Kidney (tissue), 22 donors: ENCODE measurements at places on chromosomes 11 and 22. TPM values are rescaled to one million over a fixed set of nuclear protein-coding genes. Genes with fewer than 3 reads are reported as not detected.

GRCh38 chr11:117423046-117423575, 95.5 kb downstream of the CEP164 start:
- no peaks in the 10 kb centered on the region for H3K36me3 ChIP-seq
- no peaks in the 10 kb centered on the region for H3K27me3 ChIP-seq
- H3K27ac ChIP-seq, result no peak overlapping the region
- H3K4me1 ChIP-seq, result no peaks in the 10 kb centered on the region

PHF21B gene
- polyA plus RNA-seq, result 1.1 TPM

GRCh38 chr22:49072996-49073645, 754.6 kb downstream of the BRD1 start:
- H3K27ac ChIP-seq, result no peak overlapping the region
- H3K4me3 ChIP-seq, result no peak overlapping the region
- DNase-seq, result no peak
- H3K36me3 ChIP-seq, result no peaks in the 10 kb centered on the region

DNA sequence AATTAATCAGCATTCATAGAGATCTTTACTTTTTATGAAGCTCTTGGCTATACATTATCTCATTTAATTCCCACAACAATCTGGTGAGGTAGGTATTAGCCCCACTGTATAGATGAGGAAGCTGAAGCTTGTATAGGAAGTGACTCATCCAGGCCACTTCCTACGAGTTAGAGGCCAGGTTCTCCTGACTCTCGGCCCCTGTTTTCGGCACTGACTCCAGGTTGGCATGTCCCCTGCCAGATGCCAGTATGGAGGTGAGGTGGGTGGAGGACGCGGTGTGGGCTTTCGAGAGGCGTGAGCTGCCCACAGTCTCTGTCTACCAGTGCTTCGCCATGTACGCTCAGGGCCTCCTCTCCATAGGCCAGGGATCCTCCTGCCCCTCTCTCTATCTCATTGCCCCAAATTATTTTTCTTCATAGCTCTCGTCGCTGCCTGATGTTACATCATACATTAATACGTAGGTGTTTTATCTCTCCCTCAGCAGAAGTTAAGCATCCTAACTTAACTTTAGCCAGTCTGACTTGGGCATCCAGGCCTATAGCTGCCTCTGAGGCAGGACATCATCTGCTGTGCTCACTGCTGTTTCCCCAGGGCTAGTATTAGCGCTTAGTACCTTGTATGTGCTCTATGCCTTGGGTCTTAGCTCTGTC, 9.0 kb downstream of the DGAT2 start:
- H3K36me3 ChIP-seq, result no peaks in the 10 kb centered on the region
- H3K4me3 ChIP-seq, result no peak overlapping the region
- no peak for DNase-seq
- no peak overlapping the region for H3K27ac ChIP-seq
- H3K4me1 ChIP-seq, result no peaks in the 10 kb centered on the region
- H3K27me3 ChIP-seq, result no peaks in the 10 kb centered on the region

GRCh38 chr11:121105481-121106195, 4.6 kb downstream of the TECTA start:
- peaks cover 3% of the 10 kb centered on the region for H3K4me1 ChIP-seq
- H3K27me3 ChIP-seq, result no peaks in the 10 kb centered on the region
- peak overlapping the region; percentile 0 for H3K27ac ChIP-seq
- peak; percentile 31 for DNase-seq
- no peak overlapping the region for H3K4me3 ChIP-seq

NTM gene
- 0.92 TPM for polyA plus RNA-seq

TMEM191B gene
- 10.6 TPM for polyA plus RNA-seq

- H3K36me3 ChIP-seq, result no peaks in the 10 kb centered on the region
- no peak overlapping the region for H3K4me3 ChIP-seq
- no peak overlapping the region for H3K27ac ChIP-seq
Measured at GRCh38 chr11:19818619-19819018, 106.0 kb downstream of the NAV2 start.

DDX10 gene
- polyA plus RNA-seq, result 79.2 TPM

- H3K36me3 ChIP-seq, result no peaks in the 10 kb centered on the region
- H3K4me3 ChIP-seq, result no peak overlapping the region
- no peak for DNase-seq
Measured at GRCh38 chr11:118200901-118201680, 23.7 kb downstream of the JAML start.

GRCh38 chr11:11415901-11416300, 62.9 kb upstream of the CSNK2A3 start:
- H3K4me3 ChIP-seq, result no peak overlapping the region
- H3K4me1 ChIP-seq, result peaks cover 16% of the 10 kb centered on the region
- no peaks in the 10 kb centered on the region for H3K27me3 ChIP-seq
- H3K27ac ChIP-seq, result peak overlapping the region; percentile 39

MUC6 gene
- 1.1 TPM for polyA plus RNA-seq
